GM23338 (cell line): ENCODE measurements at places on chromosomes 2 and 18. TPM values are rescaled to one million over a fixed set of nuclear protein-coding genes. Genes with fewer than 3 reads are reported as not detected.
A peak's percentile ranks its signal among the peaks of the same experiment; 100 is the strongest.

The NAT8 gene
- not detected in 2 replicates for total RNA-seq

The SERTAD2 gene
- 6.2 and 6.6 TPM in 2 replicates for total RNA-seq

The ADAM23 gene
- total RNA-seq: 12.0 and 15.9 TPM in 2 replicates

The EVA1A gene
- total RNA-seq: 7.9 and 8.5 TPM in 2 replicates

The POU3F3 gene
- total RNA-seq: 0.24 TPM in 1 of 2 replicates, not detected in the other

The RTP5 gene
- total RNA-seq: 0.50 TPM in 1 of 2 replicates, not detected in the other

The PEX13 gene
- total RNA-seq: 29.2 and 35.1 TPM in 2 replicates

The PRSS56 gene
- 0.31 TPM in 1 of 2 replicates, not detected in the other for total RNA-seq

GRCh38 chr2:130894326-130894942 is 57.7 kb downstream of the ARHGEF4 start:
- peaks cover 16% of the 10 kb centered on the region for H3K4me1 ChIP-seq
- H3K27me3 ChIP-seq: no peaks in the 10 kb centered on the region
- H3K27ac ChIP-seq: no peak overlapping the region
- no peak overlapping the region for H3K4me3 ChIP-seq
- no peaks in the 10 kb centered on the region for H3K36me3 ChIP-seq

DNA sequence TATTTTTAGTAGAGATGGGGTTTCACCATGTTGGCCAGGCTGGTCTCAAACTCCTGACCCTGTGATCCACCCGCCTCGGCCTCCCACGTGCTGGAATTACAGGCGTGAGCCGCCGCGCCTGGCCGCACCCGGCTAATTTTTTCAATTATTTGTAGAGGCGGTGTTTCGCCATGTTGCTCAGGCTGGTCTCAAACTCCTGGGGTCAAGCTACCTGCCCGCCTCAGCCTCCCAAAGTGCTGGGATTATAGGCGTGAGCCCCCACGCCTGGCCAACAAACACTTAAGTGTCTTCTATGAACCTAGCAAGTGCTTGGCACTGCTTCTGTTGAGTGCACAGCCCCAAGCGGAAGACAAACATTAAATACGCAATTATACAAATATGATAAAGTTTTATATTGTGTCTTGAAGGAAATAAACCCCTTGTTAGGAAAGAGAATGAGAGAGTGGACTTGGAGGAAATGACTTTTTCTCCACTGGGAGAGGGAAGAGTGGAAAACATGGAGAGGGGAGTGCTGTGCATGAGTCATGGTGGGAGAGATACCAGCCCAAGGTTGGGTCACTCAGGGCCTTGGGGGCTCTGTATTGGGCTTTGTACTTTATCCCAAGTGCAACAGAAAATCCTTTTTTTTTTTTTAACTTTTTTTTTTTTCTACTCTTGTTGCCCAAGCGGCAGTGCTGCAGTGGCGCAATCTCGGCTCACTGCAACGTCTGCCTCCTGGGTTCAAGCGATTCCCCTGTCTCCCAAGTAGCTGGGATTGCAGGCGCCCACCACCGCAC is 41.4 kb upstream of the ACTR2 start:
- no peaks in the 10 kb centered on the region for H3K27me3 ChIP-seq
- no peak overlapping the region for H3K4me3 ChIP-seq
- DNase-seq: no peak
- no peak overlapping the region for H3K27ac ChIP-seq
- no peaks in the 10 kb centered on the region for H3K36me3 ChIP-seq
- no peaks in the 10 kb centered on the region for H3K4me1 ChIP-seq

DNA sequence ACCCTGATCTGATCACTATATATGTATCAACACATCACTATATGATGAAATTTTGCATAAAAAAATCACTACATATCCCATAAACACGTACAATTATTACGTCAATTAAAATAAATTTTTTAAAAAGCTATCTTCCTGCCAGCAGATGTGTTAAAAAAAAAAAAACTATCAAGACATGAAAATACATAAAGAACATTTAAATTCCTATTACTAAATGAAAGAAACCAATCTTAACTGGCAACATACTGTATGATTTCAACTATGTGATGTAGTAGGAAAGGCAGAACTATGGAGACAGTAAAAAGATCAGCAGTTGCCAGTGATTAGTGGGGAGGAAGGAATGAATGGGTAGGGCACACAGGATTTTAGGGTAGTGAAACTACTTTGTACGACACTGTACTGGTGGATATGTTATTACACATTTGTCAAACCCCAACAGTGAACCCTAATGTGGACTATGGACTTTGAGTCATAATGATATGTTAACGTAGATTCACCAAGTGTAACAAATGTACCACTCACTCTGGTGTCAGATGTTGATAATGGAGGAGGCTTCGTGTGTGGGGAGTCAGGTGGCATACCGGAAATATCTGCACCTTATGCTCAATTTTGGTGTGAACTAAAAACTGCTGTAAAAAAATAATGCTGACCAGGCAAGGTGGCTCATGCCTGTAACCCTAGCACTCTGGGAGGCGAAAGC is 27.4 kb downstream of the USP34 start:
- H3K4me1 ChIP-seq: peaks cover 12% of the 10 kb centered on the region
- no peak overlapping the region for H3K4me3 ChIP-seq
- no peak overlapping the region for H3K27ac ChIP-seq
- DNase-seq: no peak
- H3K27me3 ChIP-seq: no peaks in the 10 kb centered on the region
- no peaks in the 10 kb centered on the region for H3K36me3 ChIP-seq

- no peaks in the 10 kb centered on the region for H3K27me3 ChIP-seq
- no peak overlapping the region for H3K4me3 ChIP-seq
- H3K36me3 ChIP-seq: no peaks in the 10 kb centered on the region
- peak; percentile 82 for DNase-seq
- H3K27ac ChIP-seq: no peak overlapping the region
Measured at GRCh38 chr2:38465789-38466127, 88.7 kb upstream of the ATL2 start.

GRCh38 chr2:105575499-105576025 is 169.2 kb upstream of the NCK2 start:
- no peaks in the 10 kb centered on the region for H3K27me3 ChIP-seq
- no peaks in the 10 kb centered on the region for H3K36me3 ChIP-seq
- H3K4me3 ChIP-seq: no peak overlapping the region
- DNase-seq: no peak

DNA sequence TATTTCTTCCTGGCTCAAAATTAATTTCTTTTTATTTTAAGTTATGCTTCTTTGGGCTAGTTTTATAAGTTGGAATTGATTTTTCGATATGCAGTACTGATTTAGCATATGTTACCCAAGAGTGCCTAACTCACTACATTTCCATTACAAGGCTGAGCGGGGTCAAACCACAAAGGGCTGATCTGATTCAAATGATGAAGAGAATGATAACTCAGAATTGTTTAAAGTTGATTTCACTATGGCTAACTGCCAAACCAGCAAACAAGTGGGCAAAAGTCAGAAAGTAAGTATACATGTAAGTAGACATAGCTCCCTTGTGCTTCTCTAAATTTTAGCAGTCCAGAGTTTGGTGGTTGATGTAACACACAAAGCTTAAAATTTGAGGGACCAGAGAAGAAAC is 35.6 kb downstream of the RAD51AP2 start:
- no peaks in the 10 kb centered on the region for H3K4me1 ChIP-seq
- DNase-seq: no peak
- no peak overlapping the region for H3K4me3 ChIP-seq

DNA sequence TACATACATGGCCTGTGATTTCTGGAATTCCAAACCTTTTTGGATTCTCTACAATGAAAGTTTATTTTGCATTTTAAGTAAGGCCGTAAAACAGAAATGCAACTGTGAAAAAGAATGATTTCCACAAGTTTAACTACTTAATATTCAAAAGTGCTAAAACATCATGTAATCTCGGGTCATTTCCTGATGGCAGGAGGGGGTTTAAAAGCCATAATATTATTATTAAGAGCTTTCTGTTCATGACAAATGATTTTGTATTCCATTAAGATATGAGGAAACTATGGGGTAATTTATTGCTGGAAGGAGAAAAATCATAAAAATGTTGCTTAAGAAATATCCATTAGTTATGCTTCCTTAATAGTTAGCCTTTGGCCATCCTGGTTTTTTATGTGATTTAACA is 65.7 kb downstream of the COL4A3 start:
- DNase-seq: no peak
- H3K27ac ChIP-seq: no peak overlapping the region

GRCh38 chr2:38690499-38691420 is 24.8 kb downstream of the GALM start:
- H3K4me1 ChIP-seq: no peaks in the 10 kb centered on the region
- no peak overlapping the region for H3K27ac ChIP-seq
- H3K36me3 ChIP-seq: no peaks in the 10 kb centered on the region; the same call in 1 of the 2 replicates

DNA sequence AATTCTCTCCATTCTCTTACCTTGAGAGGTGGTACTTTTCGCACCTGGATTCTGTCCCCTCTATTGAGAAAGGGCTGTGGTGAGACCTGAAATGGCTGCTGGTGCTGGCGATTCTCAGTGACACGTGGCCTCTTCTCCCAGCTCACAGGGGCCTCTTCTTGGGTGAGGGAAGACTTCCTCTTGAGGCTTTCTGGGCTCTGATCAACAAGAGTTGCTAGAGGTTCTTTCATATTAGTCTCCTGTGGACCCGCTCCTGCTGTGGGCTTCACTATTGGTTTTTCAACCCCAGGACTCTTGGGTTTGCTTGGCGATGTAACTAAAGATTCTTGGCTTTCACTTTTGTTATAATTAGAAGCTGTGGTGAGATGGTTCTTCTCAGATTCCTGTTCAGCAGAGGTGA is 76.3 kb upstream of the DTNB start:
- H3K36me3 ChIP-seq: peaks cover 30% of the 10 kb centered on the region; the same call in 1 of the 2 replicates
- no peak overlapping the region for H3K27ac ChIP-seq
- no peak overlapping the region for H3K4me3 ChIP-seq
- H3K4me1 ChIP-seq: no peaks in the 10 kb centered on the region
- DNase-seq: no peak
- no peaks in the 10 kb centered on the region for H3K27me3 ChIP-seq

DNA sequence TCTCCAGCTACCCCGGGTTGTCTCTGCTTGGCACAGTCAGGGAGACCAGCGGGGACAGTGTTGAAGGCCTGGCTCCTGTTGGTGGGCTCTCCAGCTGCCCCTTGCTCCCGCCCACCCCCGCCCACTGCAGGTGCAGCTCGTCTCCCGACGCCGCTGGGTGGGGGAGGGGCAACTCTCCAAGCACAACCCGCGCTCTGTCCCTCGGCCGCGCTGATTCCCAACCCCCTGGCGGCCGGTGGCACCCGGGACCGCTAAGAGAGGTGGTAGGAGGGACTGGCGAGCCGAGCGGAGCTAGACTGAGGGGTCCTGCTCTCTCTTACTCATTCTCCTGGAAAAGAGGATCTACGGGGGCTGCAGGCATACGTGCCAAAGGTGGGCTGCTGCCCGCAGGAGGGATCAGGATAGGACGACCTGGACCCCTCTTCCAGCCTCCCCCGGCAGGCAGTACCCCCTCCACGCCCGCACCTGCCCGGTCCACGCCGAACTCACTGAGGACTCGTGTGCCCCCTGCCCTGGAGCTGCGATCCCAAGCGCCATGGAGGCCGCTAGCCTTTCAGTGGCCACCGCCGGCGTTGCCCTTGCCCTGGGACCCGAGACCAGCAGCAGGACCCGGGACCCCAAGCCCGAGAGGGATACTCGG is 44.5 kb downstream of the DDX18 start:
- peaks cover 35% of the 10 kb centered on the region for H3K27me3 ChIP-seq
- peak; percentile 88 for DNase-seq
- H3K4me3 ChIP-seq: peak overlapping the region; percentile 59
- H3K4me1 ChIP-seq: peaks cover 5% of the 10 kb centered on the region; the same call in 1 of the 2 replicates
- H3K27ac ChIP-seq: no peak overlapping the region
- H3K36me3 ChIP-seq: no peaks in the 10 kb centered on the region

- DNase-seq: no peak
- no peaks in the 10 kb centered on the region for H3K27me3 ChIP-seq
- H3K36me3 ChIP-seq: no peaks in the 10 kb centered on the region
- 0 out of 2 replicates have a peak, but pooled peaks cover 3% of the 10 kb centered on the region for H3K4me1 ChIP-seq
Measured at GRCh38 chr2:159150280-159150746, 136.2 kb downstream of the WDSUB1 start.

DNA sequence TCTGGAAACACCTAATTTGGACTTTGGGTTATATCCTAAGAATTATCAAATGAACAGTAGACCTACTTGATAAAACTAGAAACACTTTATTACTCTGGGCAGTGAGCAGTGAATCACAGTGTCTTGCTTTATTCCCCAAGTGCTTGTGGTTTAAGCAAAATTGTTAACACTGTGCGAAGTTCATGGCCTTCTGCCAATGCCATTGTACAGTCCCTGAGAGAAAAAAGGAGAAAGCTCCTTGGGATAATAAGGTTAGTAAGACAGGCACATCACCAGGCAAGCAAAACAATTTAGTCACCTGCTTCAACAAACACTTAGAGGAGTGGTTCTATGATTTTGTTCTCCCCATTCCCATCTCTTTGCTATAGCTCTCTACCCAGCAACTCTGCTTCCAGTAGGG is 39.8 kb downstream of the ADCYAP1 start:
- no peaks in the 10 kb centered on the region for H3K27me3 ChIP-seq
- DNase-seq: no peak
- H3K4me1 ChIP-seq: no peaks in the 10 kb centered on the region; the same call in 1 of the 2 replicates
- H3K36me3 ChIP-seq: no peaks in the 10 kb centered on the region

DNA sequence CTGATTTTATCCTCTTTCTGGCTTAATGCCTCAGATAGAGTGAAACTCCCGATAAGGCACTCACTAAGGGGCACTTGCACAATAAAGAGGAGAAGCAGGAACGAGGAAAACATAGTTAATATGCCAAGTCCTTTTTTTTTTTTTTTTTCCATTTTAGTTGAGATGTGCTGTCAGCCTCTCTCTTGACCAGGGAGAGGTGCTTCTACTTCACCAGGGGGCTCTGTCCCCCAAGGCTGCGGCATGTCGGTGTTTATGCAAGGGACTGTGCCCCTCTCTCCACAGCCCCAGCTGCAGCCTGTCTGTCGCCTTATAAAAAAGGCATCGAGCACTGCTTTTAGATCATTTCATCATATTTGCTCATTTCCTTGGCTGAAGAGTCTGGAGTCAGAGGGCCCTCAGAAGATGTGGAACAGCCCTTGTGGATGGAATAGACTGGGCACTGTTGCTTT is 178.1 kb downstream of the SLC8A1 start:
- no peaks in the 10 kb centered on the region for H3K4me1 ChIP-seq
- no peaks in the 10 kb centered on the region for H3K27me3 ChIP-seq
- no peaks in the 10 kb centered on the region for H3K36me3 ChIP-seq
- DNase-seq: no peak
- H3K27ac ChIP-seq: no peak overlapping the region

- H3K27me3 ChIP-seq: no peaks in the 10 kb centered on the region
- no peaks in the 10 kb centered on the region for H3K4me1 ChIP-seq
- 0 out of 2 replicates have a peak, but pooled peaks cover 3% of the 10 kb centered on the region for H3K36me3 ChIP-seq
Measured at GRCh38 chr18:51092117-51092516, 62.1 kb downstream of the SMAD4 start.

DNA sequence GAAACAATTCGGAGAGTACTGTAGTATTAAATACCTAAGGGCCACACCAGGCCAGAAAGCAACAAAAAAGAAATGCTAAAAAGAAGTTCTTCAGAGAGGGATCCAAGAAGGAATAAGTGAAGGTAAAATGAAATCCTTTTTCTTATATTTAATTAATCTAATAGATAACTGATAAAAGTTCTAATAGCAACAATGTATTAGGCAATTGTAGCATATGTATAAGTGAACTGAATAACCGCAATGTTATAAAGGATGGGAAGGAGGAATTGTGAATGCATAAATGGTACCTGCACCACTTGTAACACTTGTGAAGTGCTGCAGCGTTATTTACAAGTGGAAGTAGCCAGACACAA is 21.8 kb downstream of the TMSB10 start:
- H3K4me3 ChIP-seq: no peak overlapping the region
- H3K4me1 ChIP-seq: peaks cover 13% of the 10 kb centered on the region; the same call in 1 of the 2 replicates
- peaks cover 7% of the 10 kb centered on the region; the same call in 1 of the 2 replicates for H3K27me3 ChIP-seq
